ENCODE measurements at places on chromosomes 5 and 9. TPM values are rescaled to one million over a fixed set of nuclear protein-coding genes. Genes with fewer than 3 reads are reported as not detected.

DNA sequence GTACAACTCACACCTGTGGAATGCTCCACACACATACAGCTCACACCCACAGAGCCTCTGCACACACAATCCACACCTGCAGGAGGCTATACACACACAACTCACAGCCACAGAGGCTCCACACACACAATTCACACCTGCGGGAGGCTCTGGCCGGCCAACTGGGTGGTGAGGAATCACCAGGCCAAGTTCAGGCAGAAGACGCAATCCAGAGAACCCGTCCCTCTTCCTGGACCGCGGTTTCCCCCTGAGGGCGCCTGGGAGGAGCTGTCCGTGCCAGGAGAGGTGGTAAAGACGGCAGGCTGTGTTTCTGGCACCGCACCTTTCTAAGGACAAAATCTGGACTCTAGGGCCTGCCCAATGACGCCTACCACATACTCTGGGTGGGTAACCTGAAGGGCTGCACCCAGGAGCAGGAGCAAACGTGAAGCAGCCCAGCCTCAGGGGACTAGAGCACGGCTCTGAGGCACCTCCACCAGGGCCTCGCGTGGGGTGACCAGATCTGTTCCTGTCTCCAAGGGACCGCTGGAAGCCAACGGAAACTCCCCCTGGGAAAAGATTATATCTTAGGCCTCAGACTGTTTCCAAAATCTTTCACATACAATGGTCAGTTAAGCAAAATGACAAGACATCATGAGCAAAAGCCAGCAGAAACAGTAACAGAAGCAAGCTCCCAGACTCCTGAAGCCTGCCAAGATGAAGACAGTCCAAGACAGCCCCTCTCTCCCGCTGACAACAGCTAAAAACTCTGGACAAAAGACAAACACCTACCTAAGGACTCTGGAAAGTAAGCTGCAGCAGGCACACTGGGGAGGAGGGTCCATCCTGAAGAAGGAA lies 16.9 kb downstream of the CAMSAP1 start:
- no peak overlapping the region for H3K27ac ChIP-seq
- H3K27me3 ChIP-seq = no peaks in the 10 kb centered on the region
- no peak for DNase-seq
- H3K4me3 ChIP-seq = no peak overlapping the region
- peaks cover 30% of the 10 kb centered on the region for H3K4me1 ChIP-seq

DNA sequence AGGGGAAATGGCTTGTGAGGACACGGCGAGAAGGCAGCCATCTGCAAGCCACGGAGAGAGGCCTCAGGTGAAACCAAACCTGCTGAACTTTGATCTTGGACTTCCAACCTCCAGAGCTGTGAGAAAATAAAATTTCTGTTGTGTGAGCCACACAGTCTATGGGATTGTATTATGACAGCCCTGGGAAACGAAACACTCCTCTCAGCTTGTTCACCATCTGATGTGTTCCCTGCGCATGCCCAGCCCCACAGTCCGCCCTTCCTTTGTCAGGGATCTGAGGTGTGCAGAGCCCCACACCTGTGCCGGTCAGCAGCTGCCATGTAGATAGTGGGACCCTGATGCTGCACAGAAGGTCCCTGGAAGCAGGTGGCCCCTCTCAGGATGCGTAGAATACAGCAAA lies 34.1 kb downstream of the PLPP7 start:
- H3K27me3 ChIP-seq = no peaks in the 10 kb centered on the region
- H3K4me3 ChIP-seq = no peak overlapping the region
- DNase-seq = no peak
- no peak overlapping the region for H3K27ac ChIP-seq
- H3K4me1 ChIP-seq = peaks cover 2% of the 10 kb centered on the region

The CD72 gene
- 1.1 TPM for total RNA-seq

DNA sequence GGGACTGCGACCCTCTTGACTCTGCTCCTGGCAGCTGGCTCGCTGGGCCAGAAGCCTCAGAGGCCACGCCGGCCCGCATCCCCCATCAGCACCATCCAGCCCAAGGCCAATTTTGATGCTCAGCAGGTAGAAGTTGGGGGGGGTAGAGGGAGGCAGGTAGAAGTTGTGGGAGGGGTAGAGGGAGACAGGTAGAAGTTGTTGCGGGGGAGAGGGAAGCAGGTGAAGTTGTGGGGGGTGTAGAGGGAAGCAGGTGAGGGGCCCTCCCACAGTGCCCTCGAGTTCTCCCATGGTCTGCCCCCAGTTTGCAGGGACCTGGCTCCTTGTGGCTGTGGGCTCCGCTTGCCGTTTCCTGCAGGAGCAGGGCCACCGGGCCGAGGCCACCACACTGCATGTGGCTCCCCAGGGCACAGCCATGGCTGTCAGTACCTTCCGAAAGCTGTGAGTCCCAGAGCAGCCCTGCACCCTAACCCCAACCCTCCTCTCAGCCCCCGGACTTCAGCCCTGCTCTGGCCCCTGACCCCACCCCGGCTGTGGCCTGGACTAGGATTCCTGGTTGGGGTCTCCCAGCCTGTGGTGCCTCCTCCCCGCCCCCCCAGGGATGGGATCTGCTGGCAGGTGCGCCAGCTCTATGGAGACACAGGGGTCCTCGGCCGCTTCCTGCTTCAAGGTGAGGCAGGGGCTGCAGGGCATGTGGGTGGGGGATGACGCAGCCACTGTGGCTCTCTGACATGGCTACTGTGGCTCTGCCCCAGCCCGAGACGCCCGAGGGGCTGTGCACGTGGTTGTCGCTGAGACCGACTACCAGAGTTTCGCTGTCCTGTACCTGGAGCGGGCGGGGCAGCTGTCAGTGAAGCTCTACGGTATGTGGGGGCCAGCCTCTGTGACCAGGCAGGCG lies 537 bp downstream of the C8G start:
- no peaks in the 10 kb centered on the region for H3K36me3 ChIP-seq
- DNase-seq = no peak
- no peak overlapping the region for H3K27ac ChIP-seq
- no peak overlapping the region for H3K4me3 ChIP-seq
- H3K4me1 ChIP-seq = peaks cover 13% of the 10 kb centered on the region

DNA sequence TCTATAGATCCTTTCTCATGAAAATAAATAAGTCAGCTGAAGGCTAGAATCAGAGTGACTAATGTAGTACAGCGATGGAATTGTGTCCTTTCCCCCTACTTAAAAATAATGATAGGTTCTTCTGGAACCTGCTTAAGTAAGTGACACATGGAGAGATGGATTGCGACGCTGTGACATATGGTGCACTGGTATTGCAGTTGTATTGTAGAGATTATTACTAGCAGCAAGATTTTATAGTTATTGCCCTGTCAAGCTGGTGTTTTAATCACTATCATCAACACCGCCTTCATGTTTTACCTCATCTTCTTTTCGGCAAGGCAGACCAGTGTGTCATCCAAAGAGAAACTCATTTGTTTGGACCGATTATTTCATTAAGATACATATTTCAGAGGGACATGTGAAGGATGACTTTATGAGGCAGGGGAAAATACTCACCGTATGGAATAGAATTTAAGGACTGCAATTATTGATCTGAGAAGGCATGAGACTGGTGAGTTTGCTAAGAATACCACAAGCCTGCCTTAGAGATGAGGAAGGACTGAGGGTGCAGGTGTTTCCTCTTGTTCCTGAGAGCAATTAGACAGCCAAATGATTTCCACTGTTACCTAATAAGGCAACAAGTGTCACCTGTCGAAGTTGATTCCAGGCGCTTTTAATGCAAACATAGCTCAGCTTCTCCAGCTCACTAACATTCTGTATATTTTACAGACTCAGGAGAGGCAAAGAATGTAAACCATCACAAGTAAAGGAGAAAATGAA lies 1855.5 kb downstream of the MAT2B start:
- no peak overlapping the region for H3K27ac ChIP-seq
- H3K4me3 ChIP-seq = no peak overlapping the region
- H3K27me3 ChIP-seq = no peaks in the 10 kb centered on the region
- no peaks in the 10 kb centered on the region for H3K36me3 ChIP-seq

- H3K27ac ChIP-seq = no peak overlapping the region
- no peak overlapping the region for H3K4me3 ChIP-seq
- H3K27me3 ChIP-seq = no peaks in the 10 kb centered on the region
- no peaks in the 10 kb centered on the region for H3K4me1 ChIP-seq
Observed at GRCh38 chr9:132885720-132886333, 7.1 kb downstream of the SPACA9 start.

All from ovary (tissue), 10 donors.